ENCODE measurements at places on chromosomes 13 and 19.
A peak's percentile ranks its signal among the peaks of the same experiment; 100 is the strongest.

DNA sequence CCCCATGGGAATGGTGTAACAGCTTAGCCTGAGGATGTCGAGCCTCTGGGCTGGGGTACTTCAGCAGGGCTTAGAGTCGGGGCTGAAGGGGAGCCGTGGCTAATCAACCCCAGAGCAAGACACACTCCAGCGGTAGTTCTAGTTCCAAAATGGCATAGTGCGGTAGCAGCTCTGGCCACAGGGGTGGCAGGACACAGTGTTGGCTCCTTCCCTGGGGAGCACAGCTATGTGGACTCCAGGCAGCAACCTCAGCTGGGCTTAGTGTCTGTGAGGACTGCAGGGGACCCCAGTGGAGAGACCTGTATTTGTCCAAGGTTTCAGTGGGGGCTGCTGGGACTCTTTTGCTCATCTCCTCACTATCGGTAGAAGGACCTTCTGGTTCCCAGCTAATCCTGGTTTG is 70.8 kb upstream of the PCDH20 start:
- DNase-seq, result no peak

DNA sequence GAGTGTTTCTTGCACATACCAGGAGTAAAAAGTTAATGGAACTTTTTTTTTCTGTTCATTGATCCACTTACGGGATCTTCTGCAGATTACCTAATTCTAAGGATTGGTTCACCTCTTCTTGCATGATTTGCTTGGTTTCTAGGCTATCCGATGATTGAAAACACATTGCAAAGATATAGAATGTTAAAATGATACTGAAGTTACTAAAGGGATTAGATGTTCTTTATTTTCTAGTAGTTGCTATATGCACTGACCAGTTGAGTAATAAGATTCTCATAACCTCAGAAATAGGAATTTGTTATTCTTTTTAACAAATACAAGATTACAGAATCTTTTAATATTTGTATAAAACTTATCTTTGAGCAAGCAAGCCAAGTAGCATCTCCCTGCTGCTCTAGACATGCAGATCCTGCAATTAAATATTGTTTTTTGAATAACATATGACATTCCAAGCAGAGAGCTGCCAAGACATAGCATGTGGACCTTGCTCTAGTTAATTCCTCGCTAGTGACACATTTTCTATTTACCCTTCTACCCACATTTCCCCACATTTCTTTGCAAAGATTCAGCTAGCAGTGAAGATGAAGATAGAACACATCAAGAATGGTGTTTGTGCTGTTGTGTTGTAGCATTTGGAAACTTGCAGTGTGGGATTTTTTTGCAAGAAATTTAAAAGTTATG is 51.7 kb upstream of the RNF113B start:
- no peak for DNase-seq

DNA sequence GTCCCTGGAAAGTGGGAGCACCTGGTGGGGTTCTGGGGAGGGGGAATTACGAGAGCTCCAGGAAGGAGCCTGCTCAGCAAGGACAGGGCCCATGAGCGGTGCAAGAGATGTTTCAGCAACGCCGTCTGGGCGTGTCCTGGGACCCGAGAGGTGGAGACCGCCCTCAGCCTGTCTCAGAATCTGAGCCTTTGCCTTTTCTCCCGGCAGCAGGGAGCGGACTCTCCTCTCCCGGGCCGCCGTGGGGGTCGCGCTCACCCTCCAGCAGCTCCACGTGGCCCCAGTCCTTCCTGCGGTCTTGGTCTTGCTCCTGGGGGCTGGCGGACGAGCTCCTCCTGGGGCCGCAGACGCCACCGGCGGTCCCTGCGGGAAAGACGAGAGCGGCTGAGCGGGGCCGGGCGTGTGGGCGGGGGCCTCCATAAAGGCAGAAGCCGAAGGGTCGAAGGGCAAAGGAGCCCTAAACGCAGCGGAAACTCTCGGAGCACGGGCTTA is 714 bp downstream of the POLRMT start:
- DNase-seq, result peak; percentile 67

- no peak for DNase-seq
Measured at GRCh38 chr13:41928323-41928722, 32.6 kb downstream of the VWA8 start.

DNA sequence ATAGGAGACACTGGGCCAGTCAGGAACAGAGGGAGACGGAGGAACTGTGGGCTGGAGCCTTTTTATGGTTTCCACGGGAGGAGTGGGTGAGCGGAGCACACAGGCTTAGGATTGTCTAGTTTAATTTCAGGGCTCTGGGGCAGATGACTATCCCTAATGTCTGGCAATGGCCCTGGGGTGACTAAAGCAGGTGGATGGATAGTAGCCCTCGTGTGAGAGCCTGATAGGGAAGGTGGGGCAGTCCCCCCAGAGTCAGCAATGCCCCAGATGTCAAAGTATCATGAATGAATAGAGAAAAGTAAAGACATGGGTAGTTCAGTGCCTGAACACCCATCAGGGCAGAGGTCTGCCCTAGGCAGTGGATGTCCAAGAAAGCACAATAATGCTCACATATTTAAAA is 94.2 kb downstream of the ZDHHC20 start:
- no peak for DNase-seq

GRCh38 chr19:2475018-2475701 is 767 bp upstream of the GADD45B start:
- DNase-seq, result peak; percentile 73

DNA sequence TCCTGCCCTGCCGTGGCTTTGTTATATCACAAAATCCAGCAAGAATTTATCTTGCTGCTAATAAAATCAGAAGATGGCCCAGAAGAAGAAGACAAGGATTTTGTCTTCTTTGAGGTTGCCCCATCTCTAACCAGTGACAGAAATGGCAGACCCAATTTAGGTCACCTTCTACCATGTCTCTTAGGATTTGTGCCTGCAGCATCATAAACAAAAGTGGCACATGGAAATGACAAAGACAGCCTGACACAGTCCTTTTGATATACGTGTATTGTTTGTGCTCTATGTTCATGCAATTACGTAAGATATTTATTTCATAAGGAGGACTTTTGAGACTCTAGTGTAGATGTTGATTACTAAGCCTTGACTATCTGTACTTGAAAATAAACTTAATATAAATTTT is 135.9 kb upstream of the TMTC4 start:
- no peak for DNase-seq

DNA sequence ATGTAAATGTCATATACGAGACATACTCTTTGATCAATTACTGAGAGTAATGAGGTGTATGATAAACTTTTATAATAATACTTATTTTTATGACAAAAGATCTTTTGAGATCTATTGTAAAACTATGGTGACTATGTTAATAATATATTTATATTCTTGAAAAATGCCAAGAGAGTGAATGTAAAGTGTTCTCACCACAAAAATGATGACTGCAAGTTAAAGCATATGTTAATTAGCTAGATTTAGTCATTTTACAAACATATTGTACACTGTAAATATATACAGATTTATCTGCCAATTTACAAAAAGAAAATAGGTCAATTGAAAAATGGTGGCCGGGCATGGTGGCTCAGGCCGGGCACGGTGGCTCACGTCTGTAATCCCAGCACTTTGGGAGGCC is 81.0 kb downstream of the GPC6 start:
- no peak for DNase-seq

DNA sequence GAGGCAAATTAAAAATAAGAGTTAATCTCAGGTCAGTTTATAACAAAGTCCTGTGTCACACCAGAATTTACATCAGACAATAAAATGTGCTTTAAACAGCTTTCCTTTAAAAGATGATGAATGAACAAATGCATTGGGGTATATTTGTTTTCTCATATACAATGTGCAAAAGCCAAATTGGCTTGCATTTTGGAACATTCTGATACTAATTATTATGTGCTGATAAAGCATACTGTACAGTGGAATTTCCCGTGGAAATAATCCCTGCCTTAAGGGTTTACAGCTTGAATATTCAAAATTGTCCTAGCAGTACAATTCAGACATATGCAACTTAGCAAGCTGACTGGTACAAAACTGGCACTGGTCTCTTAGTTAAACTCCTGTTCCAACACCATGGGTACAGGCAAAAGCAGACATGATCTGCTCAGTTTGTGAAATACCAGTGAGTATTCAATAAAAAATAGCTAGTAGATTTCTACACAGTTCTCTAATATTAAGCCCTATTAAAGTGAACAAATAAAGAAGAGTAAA is 373.4 kb downstream of the SLITRK1 start:
- no peak for DNase-seq

- peak; percentile 19 for DNase-seq
Measured at GRCh38 chr13:97224544-97225300, 2.6 kb downstream of the MBNL2 start.

GRCh38 chr13:114124921-114125320 is 7.5 kb downstream of the RASA3 start:
- DNase-seq, result peak; percentile 86

- DNase-seq, result no peak
Measured at GRCh38 chr13:86892330-86892729, 778.8 kb upstream of the SLITRK5 start.

DNA sequence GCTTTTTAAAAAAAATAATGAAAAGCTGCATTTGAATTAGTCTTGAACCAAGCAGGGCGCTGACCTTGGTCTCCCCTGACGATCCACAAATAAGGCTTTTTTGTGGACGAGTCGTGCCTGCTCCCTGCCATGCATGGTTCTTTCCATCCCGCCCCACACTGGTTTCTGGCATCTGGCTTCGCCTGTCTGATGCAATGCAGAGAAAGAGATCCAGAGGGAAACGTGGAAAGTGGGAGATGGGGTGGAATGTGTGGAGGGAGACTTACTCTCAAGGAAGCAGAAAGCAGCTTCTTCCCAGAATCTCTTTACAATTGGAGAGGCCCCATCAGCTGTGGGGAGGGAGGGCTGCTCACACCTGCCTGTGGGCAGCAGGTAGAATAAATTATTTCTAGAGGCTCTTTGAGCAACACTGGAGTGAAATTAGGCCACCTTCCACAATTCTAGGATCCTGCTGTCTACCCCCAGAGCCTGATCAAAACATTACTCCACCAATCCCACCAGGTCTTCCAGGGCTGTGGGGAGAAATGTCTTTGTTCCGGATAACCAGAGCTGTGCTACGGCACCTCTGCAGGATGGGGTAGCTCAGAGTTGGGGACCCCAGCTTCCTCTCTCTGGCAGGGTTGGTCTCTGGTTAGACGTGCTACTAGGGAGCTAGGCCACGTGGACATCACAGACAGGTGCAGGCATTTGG is 183.5 kb downstream of the UQCRFS1 start:
- no peak for DNase-seq

DNA sequence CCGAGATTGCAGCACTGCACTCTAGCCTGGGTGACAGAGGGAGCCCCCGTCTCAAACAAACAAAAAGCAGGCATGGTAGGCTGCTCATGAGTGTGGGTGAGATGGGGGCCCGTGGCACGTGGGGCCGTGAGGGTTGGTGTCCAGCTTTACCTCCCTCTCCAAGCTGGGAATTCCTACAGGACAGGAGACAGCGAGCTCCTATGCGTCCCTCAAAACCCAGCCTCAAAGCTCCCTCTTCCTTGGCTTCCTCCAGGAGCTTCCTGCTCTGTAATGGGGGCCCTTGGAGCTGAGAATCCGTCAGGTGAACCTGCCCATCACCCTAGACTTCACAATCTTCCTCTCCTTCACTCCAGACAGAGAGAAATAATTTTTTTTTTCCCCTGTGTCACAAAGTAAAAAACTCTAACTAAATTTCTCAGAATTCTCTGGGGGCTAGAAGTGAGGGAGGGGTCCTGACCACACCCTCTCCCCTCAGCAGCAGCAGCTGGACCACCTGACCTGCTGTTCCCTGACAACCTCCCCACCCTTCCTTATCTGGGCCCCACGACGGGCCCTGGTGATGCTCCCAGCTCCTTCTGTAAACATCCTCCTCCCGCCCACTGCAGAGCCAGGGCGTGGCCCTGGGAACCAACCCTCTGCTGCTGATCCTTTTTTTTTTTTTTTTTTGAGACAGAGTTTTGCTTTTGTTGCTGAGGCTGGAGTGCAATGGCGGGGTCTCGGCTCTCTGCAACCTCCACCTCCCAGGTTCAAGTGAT is 22.1 kb upstream of the WDR18 start:
- DNase-seq, result no peak

DNA sequence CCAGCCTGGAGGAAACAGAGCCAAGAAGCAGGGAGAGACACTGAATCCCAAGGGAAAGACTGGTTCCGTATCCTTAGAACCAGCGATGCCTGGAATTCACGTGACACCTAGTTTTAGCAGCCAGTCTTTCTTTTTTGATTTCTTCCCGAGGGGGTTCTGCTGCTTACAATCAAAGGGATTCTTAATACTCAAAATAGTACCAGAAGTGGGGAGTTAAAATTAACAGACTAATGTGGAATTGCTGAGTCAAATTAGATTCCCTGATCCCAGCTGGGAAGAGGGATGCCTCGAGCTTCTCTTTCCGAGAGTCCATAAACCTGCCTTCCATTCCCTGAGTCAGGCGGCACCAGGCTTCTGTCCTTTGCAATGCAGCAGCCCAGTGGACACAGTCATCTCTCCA is 4.8 kb upstream of the MATK start:
- no peak for DNase-seq

DNA sequence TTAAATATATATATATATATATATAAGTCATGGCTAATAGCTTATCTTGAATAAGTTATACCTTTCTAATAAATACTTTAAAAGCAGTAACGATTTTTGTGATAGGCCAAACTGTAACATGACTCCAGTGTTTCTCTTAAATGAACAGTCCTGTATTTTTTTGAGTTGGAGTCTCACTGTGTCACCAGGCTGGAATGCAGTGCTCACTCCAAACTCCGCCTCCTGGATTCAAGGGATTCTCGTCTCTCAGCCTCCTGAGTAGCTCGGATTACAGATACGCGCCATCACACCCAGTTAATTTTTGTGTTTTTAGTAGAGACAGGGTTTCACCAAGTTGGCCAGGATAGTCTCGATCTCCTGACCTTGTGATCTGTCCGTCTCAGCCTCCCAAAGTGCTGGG is 814.2 kb upstream of the SLITRK5 start:
- DNase-seq, result no peak

DNA sequence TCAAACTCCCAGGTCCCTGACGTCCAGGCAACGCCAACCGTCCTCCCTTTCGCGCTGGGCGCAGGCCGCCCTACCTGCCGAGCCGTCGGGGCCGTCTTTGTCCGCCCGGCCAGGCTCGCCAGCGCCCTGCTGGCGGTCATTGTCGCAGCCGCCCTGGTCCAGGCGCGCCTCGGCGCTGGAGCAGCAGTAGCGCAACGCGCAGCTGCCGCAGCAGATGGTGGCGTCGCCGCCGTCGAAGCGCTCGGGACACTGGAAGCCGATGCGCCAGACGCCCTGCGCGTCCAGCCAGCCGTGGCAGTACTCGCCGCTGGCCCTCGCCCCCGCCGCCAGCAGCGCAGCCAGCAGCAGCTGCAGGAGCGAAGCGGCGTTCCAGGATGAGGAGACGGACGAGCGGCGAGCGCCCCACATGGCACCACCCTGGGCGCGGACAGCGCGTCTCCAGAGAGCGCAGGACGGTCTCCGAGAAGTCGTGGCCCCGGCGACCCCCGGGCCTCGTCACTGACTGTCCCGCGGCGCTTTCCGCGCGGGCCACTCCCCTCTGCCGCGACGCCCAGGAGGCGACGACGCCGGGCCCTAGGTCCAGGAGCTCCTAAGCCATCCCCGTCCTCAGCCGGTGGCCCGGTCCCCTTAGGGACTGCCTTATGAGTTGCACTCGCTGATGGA is 1.1 kb downstream of the SHISA2 start:
- peak; percentile 17 for DNase-seq

GRCh38 chr13:95153647-95154412 is 147.4 kb downstream of the ABCC4 start:
- DNase-seq, result no peak

GRCh38 chr13:66855131-66855530 is 375.0 kb downstream of the PCDH9 start:
- DNase-seq, result no peak

Measured in activated T-cell treated with anti-CD3 and anti-CD28 coated beads, Interleukin-2, amount 50 U/mL, for 72 hours (primary cell).